Eye (tissue), 1 donor: ENCODE measurements at places on chromosomes 4 and X.

GRCh38 chr4:141810038-141810711 lies 173.8 kb downstream of the IL15 start:
- peak; percentile 13 for DNase-seq

- peak; percentile 16 for DNase-seq
Measured at GRCh38 chrX:78886550-78886949, 58.6 kb upstream of the P2RY10 start.

DNA sequence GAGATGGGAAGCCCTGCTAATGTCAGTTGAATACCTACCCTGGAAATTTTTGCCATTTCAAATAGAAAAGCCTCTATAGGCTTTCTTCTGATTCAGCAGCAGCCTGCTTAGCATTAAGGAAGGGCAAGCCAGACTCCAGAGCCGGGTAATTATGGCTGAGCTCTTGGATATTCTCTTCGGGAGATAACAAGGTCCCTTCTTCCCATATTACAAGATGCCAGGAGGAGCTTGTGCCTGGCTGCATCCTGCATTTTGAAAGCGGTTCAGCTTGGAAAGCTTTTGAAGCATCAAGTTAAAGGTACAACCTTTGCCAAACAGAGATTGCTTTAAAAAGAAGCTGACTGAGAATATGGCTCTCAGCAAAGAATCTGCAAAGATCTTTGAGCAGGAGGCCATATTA lies 399.6 kb upstream of the RPS6KA3 start:
- peak; percentile 7 for DNase-seq

DNA sequence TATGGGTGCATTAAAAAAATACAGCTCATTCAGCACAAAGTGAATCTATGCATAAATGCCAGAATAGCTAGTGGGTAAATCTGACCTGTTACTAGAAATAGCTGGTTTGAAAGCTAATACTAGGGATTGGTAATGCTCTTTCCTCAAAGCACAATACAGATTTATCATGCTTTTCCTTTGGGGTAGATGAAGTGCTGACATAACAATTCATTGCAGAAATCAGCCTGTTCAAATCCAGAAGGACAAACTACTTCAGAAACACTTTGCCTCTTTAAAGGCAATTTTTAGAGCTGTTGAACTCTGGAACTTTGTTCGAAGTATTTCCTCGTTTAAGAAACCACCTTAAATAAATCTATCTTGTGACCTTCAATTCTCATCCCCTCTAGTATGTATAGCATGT lies 957.9 kb downstream of the ARAP2 start:
- DNase-seq, result no peak

- peak; percentile 56 for DNase-seq
Measured at GRCh38 chrX:18210470-18210869, 10.2 kb downstream of the BEND2 start.

DNA sequence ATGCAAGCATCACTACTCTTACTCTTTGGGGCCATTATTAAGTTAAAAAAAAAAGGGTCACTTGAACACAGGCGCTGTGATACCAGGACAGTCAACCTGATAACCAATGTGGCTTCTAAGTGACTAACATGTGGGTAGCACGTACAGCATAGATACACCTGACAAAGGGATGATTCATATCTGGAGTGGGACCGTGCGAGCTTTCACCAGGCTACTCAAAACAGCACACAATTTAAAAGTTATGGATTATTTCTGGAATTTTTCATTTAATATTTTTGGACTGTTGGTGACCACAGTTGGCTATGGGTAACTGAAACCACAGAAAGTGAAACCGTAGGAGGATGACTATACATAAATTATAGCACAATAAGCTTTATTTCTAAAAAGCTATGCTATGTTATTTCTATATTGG lies 113.8 kb upstream of the STIM2 start:
- DNase-seq, result no peak

GRCh38 chrX:153825042-153825441 lies 5.3 kb downstream of the PDZD4 start:
- no peak for DNase-seq

DNA sequence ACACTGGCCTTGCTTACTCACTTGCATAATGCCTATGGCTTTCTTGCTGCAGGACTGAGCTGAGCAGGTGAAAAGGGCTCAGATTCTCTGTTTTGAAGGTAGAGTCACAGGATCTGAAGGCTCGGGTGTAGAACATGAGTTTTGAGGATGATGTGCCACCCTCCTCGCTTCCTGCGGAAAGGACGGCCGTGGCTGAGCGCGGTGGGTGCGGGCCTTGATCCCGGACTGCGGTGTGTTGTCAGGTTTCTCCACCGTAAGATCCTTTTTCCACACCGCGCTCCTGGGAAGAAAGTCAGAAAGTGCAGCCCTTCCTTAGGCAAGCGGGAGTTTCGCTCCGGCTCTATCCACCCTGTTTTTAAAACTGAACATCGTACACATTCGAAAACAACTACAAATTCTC lies 36.2 kb downstream of the ZFP42 start:
- no peak for DNase-seq

- DNase-seq, result no peak
Measured at GRCh38 chr4:155367608-155368007, 9.2 kb downstream of the MAP9 start.

DNA sequence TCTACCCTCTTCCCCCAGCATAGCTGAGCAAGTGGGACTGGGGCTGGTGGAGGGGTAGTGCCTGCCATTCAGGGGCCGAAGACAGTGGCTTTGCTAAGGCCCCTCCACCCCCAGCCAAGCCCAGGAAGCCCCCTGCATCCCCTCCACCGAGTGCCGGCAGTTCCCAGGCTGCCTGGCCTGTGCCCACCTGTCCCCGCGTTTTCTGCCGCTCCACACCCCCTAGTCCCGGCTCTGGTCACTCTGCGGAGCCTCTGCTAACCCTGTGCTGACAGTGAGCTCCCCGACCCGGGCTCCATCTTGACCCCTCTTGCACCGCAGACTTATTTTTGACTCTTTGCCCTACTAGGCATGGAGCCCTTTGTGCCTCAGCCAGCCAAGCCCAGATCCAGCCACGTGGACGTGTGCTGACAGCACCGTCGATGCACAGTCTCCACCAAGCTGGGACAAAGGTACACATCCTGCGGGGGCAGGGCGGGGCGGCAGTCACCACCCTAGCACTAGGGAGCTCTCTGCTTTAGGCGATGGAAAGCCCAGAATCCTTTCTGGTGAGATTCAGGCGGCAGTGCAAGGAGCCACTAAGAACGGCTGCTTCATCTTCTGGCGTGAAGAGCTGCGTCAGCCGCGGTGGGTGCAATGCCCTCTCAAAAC lies 96.6 kb downstream of the PHKA2 start:
- peak; percentile 11 for DNase-seq
